ENCODE measurements at places on chromosomes 2 and 18. TPM values are rescaled to one million over a fixed set of nuclear protein-coding genes. Genes with fewer than 3 reads are reported as not detected.

DNA sequence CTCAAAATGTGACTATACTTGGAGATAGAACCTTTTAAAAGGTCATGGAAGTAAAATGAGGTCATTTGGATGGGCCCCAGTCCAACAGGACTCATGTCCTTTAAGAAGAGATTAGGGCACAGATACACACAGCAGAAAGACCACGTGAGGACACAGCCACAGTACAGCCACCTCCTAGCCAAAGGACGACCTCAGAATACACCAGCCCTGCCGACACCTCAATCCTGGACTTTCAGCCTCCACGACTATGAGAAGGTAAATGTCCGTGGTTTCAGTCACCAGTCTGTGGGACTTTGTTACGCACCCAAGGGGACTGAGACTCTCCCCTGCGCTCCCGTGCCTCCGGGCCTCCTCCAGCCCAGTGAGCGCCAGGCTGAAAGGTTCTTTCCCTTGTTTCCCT, 30.2 kb upstream of the HPCAL1 start:
- DNase-seq, result no peak

DNA sequence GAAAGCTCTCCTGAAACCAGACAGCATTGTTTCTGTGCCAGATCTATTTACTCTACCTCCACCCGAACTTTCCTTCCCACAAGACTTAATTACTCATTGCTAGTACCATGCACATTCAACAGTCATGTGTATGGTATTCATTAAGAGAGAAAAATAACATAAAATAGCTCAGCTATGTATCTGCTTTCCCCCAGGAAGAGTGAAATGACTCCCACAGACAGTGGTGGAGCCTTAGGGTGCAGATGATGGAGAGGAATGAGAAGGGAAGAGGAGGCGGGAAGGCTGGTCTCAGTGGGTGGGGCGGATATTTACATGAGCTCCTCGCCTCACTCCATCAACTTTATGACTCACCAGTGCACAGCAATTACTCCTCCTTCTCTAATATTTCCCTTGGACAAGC, 724.5 kb downstream of the EPHA4 start:
- DNase-seq, result peak; percentile 95

- no peak for DNase-seq
Observed at GRCh38 chr18:48569915-48570264, 31.1 kb downstream of the CTIF start.

DNA sequence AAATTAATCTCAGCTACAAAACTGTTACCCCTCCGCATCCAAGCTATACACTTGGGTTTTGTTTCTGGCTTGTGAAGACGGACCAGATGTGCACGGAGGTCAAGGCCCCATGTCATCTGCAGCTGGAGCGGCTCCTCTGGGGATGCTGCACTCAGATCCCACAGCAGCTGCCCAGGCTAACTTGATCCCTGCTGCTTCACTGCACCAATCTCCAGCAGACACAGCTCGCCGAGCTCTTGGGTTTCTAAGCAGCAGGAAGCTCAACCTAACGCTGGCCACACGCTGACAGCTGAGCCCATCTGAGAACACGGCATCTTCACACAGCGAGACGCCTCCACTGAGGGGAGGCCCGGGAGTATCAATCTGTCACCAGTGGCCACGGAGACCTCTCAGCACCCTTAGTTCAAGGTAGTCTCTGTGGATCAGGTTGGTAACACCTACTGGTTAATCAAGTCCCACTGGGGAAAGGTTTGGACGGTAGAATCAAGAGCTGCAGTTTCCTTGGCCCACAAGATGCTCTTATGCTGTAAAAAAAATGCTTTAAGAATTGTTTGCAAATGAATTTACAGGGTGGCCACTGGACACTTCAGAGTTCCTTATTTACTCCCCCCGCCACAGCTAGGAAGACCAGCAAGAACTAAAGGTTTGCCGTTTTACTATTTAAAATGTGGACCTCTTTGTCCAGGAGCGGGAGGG, 67.5 kb downstream of the EMILIN2 start:
- DNase-seq, result no peak

DNA sequence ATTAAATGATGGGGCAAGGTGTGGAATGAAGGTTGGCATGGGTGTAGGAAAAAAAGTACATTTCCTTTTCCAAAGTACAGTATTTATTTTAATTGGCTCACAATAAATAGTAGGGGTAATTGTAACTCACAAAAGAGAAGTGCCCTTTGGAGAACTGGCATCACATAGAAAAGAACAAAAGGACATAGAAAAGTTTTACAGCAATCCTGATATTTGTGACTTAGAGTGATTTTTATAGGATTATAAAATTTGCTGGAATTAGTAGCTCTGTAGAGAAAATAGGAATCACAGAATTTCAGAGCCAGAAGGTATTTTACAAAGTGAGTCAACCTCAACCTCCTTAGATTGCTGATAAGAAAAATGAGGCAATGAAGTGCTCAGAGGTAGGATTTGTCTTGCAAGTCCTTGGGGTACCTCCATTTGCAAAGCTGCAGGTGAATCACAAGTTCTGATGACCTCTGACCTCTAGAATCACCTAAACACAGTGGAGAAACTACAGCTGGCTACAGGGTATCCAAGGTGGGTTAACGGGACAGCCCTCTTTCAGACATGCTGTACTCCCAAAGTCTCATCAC, 133.6 kb downstream of the SOCS6 start:
- DNase-seq, result peak; percentile 85

DNA sequence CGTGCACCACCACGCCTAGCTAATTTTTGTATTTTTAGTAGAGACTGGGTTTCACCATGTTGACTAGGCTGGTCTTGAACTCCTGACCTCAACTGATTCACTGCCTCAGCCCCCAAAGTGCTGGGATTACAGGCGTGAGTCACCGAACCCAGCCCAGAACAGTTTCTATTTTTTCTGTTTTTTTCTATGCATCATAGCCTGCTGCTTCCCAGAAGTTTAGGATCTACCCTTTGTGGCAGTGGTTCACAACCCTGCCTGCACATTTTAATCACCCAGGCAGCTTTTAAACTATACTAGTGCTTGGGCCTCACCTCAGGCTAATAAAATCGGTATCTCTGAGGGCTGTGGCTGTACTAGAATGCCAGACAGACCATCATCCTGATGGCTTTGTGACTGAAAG, 39.7 kb upstream of the SOCS6 start:
- DNase-seq, result peak; percentile 84

GRCh38 chr2:141778315-141778835, 352.4 kb downstream of the LRP1B start:
- no peak for DNase-seq

GRCh38 chr2:61853086-61853846, 594 bp downstream of the FAM161A start:
- peak; percentile 58 for DNase-seq

- no peak for DNase-seq
Observed at GRCh38 chr2:43605851-43606250, 10.0 kb upstream of the THADA start.

Gene MYO5B
- 5.5 TPM for total RNA-seq

Gene ATOH8
- 43.0 TPM for total RNA-seq

Gene SNORC
- total RNA-seq, result 0.71 TPM

Gene IL1RL2
- not detected for total RNA-seq

Gene B3GNT7
- 0.17 TPM for total RNA-seq

Gene HYCC2
- 6.7 TPM for total RNA-seq
